ENCODE measurements at places on chromosomes 2 and 18.

DNA sequence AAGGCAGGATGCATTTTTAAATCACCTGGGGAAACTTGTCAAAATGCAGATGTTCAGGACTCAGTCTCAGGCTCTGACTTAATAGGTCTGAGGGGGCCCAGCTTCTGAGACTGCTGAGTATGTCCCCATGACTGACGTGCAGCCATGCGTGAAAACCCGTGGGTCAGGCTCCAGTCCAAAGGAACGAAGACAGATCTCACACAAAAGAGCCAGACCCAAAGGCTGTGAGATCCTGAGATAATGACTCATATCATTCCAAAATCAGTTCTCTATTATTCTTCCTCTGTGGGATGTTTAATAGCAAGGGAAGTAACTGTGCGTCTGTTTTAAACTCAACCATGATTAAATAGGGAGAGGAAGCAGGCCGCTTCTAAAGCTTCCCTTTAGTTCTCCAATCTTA is 107.4 kb upstream of the ACAA2 start:
- no peak for DNase-seq

- no peak for DNase-seq
These were observed 125.1 kb downstream of the COPS8 start for GRCh38 chr2:237210763-237211162.

- DNase-seq, result no peak
These were observed 22.2 kb downstream of the METAP1D start for GRCh38 chr2:172021955-172022354.

DNA sequence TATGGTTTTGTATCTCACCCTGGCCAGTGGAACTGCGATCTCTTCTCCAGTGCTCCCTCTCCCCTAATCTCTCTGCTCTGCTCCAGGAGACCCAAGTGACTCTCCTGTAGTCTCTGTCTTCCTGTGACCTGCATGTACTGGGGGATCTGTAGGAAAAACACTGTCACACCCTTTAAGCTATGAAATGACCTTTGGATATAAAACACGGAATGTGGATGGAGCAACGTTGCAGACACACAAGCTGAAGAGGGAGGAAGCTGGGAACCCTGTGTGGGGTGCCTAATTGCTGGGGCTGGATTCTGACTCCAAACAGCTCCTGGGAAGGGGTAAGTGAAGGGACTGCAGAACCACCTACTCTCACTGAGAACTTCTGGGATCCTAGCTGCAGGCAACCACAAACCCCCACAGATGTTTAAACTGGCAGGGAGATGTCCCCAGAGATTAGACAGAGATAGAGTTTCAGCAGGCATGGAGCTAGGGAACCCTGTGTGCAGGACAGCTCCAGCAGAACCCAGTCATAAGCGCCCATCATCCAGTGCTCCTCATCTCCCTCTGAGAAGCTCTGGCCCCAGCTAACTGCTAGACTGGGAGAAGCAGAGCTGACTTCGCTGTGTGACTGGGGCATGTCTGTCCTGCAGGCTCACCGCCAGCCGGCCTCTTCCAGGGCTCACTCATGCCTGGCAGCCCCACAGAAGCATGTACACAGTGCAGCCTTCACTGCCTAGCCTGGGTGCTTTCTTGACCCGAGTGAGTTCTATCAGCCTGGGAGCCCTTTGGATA is 482.7 kb upstream of the SETBP1 start:
- no peak for DNase-seq

GRCh38 chr2:85669549-85669948 is 1.6 kb upstream of the SFTPB start:
- DNase-seq, result no peak

DNA sequence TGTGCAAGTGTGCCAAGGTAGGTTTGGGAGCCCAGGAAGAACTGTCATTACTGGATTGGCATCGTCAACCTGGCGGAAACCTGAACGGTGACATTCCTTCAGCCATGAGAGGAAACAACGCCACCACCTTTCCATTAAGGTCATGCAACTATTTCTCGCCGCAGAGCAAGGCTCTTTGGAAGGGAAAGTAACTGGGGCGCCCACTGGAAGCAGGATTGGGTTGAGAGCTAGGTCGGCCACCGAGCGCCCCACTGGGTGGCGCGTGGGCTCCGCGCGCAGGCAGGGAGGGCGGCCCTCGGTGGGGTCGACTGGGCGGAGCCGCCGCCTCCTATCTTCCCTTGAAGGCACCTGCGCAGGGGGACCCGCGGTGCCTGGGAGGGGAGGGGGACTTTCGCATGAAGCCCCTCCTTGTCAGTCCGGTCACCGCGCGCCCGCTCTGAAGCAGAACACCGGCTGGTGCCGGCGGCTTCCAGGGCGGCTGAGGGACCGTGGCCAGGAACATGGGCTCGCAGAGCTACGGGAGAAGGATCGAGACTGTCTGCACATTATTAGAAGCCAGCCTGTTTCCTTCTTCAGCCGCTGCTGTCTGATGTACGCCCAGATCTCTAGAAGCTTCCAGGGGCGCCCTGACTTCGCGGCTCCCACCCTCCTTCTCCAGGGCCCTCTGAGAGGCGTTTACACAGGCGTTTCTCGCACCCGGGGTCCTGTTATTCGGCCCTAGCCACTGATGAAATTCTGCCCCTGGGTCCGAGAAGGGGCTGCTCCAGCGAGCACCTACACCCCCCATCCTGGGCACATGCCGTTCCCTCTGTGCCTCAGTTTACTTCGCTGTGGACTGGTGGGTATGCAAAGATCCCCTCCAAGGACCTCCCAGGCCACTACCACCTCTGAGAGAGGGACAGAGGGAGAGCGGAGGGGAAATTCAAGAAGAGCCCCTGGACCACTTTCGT is 27.3 kb upstream of the MAL start:
- DNase-seq, result no peak

DNA sequence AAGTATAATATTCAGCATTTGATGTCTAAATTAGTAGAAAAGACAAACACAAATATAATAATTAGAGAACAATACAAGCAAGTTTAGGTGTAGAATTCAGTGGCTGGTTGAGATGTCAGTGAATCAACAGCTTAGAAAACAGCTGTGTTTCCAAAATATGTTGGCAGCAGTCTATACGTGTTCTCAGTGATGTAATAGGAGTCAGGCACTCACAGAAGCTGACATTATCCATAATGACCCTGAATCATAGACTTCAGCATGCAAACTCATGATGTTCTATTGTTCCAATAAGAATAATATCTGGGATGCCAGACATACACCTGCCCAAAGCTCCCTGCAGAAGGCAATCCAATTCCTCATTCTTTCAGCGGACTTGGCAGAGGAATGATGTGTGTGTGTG is 164.7 kb downstream of the SLC8A1 start:
- peak; percentile 22 for DNase-seq

GRCh38 chr2:99205491-99205890 is 24.5 kb downstream of the MRPL30 start:
- DNase-seq, result no peak

GRCh38 chr2:222862106-222862908 is 1.5 kb downstream of the ACSL3 start:
- DNase-seq, result no peak

DNA sequence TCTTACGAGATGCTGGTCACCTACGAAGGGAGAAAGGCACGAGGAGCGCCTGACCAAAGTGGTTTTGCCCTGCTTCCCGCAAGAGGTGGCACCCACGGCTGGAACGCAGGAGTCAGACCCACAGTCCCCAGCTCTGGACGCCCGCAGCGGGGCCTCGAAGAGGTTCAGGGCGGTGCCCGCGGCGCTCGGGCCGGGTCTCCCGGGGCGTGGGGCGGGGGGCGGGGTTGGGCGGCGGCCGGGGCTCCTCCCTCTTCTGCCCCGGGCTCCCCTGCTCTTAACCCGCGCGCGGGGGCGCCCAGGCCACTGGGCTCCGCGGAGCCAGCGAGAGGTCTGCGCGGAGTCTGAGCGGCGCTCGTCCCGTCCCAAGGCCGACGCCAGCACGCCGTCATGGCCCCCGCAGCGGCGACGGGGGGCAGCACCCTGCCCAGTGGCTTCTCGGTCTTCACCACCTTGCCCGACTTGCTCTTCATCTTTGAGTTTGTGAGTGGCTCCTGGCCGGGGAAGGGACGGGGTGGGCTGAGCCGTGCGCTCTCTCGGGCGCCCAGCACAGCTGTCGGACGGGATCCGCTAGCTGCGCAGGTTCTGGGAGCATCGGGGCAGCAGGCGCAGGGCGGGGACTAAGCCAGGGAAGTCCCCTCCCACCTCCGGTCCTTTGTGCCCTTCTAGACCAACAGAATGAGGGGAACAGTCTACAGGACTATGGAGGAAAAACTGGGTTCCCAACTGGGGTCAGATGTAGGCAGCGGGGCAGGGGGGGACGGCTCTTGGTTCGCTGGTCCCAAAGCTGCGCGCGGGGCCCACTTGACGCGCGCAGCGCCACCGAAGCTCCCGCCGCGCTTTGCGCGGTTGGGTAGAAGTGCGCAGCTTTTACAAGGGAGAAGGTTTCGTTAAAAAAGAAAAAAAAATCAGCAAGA is at the start of gene MAL:
Gene MAL (plus strand): TSS at position 303 of the 914 bp plus-strand sequence. CDS start 85 bp downstream, at position 388.
- DNase-seq, result peak; percentile 5

DNA sequence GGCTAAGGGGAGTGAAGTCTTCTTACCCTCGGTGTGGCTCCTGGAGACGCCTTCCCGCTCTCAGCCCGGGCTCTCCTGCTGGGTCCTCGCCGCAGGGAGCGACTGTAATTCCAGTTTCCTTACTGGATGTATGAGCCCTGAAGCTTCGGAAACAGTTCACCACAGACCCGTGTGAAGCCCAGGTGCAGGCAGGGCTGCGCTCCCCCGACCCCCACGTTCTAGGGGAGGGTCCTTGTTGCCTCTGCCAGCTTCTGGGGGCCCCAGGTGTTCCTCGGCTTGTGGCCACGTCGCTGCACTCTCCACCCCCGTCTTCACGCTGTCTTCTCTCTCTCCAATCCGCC is 5.1 kb upstream of the ASB1 start:
- DNase-seq, result no peak

- DNase-seq, result no peak
These were observed 101.9 kb downstream of the TWIST2 start for GRCh38 chr2:238949710-238950345.

- DNase-seq, result no peak
These were observed 168.7 kb downstream of the KCNS3 start for GRCh38 chr2:18047213-18047611.

- DNase-seq, result no peak
These were observed 56.3 kb upstream of the MAPRE3 start for GRCh38 chr2:26913999-26914658.

- no peak for DNase-seq
These were observed 96.7 kb downstream of the ZNF516 start for GRCh38 chr18:76398295-76398694.

- DNase-seq, result no peak
These were observed 12.8 kb upstream of the HPCAL1 start for GRCh38 chr2:10289891-10290290.

- no peak for DNase-seq
These were observed 134.7 kb upstream of the MGAT5 start for GRCh38 chr2:134119117-134119712.

DNA sequence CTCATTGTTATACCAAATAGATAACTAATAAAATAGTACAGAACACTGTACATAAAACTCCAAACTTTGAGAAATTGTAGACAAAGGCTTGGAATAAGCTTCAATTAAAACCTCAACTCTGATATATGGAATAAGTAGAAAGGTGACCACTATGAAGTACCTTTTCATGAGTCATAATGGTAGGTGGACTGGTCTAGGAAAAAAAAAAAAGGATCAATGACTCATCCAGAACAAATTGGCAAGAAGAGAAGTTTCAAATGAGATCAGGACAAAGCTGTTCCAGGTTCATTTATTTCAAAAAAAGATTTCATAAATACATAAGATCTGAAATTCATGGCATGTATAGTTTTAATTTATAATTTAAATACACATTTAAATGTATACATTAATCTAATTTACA is 769.7 kb downstream of the SUCLG1 start:
- no peak for DNase-seq

- no peak for DNase-seq
These were observed 52.6 kb downstream of the PPP4R1 start for GRCh38 chr18:9561759-9562158.

GRCh38 chr18:23809415-23809814 is 120.2 kb downstream of the LAMA3 start:
- no peak for DNase-seq

- DNase-seq, result no peak
These were observed 69.4 kb downstream of the AGAP1 start for GRCh38 chr2:235563056-235563910.

- DNase-seq, result no peak
These were observed 61.5 kb upstream of the TMEM177 start for GRCh38 chr2:119617455-119617854.

GRCh38 chr2:31254237-31255203 is 20.6 kb downstream of the EHD3 start:
- no peak for DNase-seq

GRCh38 chr2:193818801-193819499 is 1624.2 kb upstream of the TMEFF2 start:
- no peak for DNase-seq

DNA sequence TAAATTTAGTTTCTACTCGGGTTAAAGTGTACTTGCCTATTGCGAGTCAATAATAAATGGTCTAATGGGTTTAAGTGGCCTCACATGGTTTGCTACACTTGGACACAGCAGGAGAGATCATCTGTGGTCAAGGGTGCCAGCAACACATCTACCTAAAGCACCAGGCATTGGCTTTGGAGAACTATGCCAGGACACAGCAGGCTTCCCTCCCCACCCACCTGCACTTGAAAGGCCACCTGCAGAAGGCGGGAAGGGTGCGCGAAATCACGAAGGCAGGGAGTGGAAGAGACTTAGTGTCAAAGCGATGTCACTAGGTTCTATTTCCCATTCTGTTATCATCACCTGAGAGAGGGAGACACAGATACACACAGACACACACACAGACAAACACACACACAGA is 44.5 kb downstream of the MYT1L start:
- no peak for DNase-seq

DNA sequence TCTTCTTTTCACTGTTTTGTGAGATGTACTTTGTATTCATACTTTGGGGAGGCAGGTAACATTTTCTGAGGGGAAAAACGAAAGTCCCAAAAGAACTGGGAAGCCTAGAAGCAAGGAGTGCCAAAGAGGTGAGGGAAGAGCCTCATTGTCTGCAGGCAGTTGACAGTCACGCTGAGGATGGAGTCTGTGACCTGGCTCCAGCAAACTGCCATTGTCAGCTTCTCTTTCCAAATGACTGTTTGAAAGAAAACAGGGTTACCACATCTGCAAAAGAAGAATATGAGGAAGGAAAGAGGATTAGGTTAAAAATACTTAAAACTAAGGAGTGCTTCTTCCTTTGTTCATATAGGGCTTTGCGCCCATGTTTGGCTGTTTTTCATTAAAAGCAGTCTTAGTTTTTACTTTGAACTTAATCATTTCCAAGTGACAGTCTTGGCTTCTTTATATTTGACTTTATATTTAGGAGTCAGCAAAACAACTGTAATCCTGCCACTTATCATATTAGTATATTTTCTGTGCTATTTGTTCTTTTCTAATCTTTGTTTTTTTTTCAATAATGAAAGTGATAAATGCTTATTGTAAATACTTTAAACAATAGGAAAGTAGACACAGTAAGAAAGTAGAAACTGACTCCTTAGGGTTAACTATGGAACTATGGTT is 35.0 kb downstream of the CERS6 start:
- no peak for DNase-seq

GRCh38 chr2:220000080-220000479 is 372.6 kb downstream of the SLC4A3 start:
- no peak for DNase-seq

Measured in NCI-H1694 (cell line).